ENCODE measurements at places on chromosomes 6 and 20.

- DNase-seq = no peak
Measured at GRCh38 chr6:43246301-43247113, 3.2 kb downstream of the TTBK1 start.

GRCh38 chr6:108585359-108585758, 24.6 kb downstream of the FOXO3 start:
- DNase-seq = no peak

DNA sequence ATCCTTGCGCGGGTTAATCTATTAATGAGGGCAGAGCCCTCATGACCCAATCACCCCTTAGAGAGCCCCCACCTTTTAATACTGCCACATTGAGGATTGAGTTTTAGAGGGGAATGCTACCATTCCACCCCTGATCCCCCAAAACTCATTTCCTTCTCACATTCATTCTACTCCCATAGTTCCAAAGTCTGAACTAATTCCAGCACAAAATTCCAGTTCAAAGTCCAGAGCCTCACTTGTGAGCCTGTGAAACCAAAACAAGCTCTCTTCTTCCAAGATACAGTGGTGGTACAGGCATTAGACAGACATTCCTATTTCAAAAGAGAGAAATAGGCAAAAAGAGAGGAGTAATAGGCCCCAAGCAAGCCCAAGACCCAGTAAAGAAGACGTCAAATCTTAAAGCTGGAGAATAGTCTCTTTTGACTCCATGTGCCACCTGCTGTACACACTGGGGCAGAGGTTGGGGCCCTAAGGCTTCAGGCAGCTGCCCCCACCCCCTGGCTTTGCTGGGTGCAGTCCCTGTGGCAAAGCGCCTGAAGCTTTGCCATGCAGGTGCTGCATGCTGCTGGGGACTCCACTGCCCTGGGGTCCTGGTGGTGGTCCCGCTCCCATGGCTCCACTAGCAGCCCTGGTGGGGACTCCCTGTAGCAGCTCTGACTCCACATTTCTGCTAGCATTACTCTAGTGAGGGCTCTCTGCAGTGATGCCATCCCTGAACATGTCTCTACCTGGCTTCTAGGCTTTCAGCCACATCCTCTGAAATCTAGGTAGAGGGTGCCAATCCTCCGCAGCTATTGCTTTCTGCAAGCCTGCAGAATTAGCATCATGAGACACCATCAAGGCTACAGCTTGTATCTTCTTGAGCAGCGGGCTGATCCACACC, 41.3 kb downstream of the RSPH3 start:
- no peak for DNase-seq

DNA sequence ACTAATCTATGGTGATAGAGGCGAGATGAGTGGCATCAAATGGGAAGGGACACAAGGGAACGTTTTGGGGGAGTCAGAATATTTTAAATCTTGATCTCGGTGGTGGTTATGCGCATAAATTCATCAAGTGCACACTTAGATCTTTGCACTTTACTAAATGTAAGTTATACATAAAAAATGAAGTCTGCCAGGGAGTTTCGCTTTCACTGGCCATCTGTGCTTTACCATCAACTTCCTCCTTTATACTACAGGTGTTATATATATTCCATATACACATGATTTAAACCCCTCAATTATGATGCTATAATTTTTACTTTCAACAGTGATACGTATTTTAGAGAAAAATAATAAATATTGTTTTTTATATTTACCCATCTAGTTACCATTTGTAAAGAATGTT, 97.6 kb upstream of the AKIRIN2 start:
- DNase-seq = no peak

DNA sequence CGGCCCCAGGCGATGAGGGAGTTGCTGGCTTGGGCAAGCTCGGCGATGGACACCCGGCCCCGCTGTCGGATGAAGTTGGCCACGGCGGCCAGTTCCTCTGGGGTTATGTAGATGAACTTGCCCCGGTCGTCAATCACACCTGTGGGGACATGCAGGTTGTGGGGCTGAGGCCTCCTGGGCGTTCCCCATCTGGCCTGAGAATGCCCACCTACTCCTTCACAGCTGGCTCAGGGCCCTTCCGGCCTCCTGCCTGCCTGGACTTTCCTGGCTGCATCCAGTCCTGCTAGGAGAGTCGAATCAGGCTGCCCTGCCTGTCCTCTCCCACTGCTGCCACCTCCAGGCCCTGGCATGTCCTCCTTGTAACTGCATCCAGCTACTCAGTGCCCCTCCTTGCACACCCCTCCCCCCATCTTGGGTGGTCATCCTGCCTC, 13.8 kb downstream of the DDRGK1 start:
- DNase-seq = no peak

- DNase-seq = no peak
Measured at GRCh38 chr20:43243672-43244269, 54.1 kb upstream of the PTPRT start.

GRCh38 chr6:141212296-141212695, 920.4 kb upstream of the GJE1 start:
- DNase-seq = no peak

DNA sequence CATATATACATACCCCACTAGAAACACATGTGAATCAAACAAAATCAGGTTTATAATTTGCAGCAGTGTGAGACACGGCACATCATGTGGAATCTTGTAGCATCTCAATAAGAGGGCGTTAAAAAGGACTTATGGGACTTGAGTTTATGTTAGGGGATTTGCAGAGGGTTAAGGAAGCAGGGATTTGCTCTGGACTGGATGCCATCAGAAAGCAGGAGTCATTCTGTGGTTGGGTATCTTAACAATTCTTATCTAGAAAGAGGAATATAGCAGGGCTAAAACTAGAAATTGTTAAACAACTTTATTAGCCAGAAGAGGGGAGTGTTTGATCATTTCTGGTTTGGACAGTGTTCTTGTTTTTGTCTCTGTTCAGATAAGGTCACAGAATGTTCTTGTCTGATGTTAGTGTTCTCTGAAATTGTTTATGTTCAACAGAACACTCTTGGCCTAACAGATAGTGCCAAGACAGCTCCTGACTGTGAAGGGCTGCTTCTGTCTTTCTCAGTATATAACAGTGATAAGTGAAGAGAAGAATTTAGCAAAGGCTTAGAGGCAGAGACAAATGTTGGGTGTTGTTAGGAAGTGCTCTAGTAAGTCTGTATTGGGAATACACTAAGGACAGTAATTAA, 39.2 kb downstream of the LIN28B start:
- no peak for DNase-seq

- DNase-seq = no peak
Measured at GRCh38 chr6:107871976-107872375, 47.9 kb upstream of the SCML4 start.

- DNase-seq = no peak
Measured at GRCh38 chr6:111809264-111809663, 64.0 kb downstream of the FYN start.

- no peak for DNase-seq
Measured at GRCh38 chr6:123091896-123092271, 95.8 kb downstream of the CLVS2 start.

GRCh38 chr20:46991880-46992639, 97.4 kb downstream of the EYA2 start:
- no peak for DNase-seq

GRCh38 chr20:33202451-33202850, 14.7 kb upstream of the BPIFA3 start:
- no peak for DNase-seq

Data from NCI-H1436 (cell line).